ENCODE measurements at places on chromosomes 11 and 22. TPM values are rescaled to one million over a fixed set of nuclear protein-coding genes. Genes with fewer than 3 reads are reported as not detected.

Gene OR5T3
- not detected for total RNA-seq

Gene PRR33
- not detected for total RNA-seq

Gene CST6
- total RNA-seq: 0.58 TPM

Gene OR8G5
- total RNA-seq: not detected

Gene OPCML
- total RNA-seq: 2.3 TPM

Gene PDE2A
- 18.6 TPM for total RNA-seq

Gene SCO2
- 0.79 TPM for total RNA-seq

Gene OR51B5
- 4.3 TPM for total RNA-seq

Gene MPZL2
- total RNA-seq: 62.8 TPM

Gene OR8D2
- not detected for total RNA-seq

Gene PRAME
- total RNA-seq: not detected

Gene LMO2
- total RNA-seq: 24.1 TPM

Gene HEPN1
- not detected for total RNA-seq

Gene SEPTIN5
- 25.6 TPM for total RNA-seq

Gene SMARCB1
- total RNA-seq: 16.7 TPM

Gene KDM2A
- total RNA-seq: 74.8 TPM

Gene TRIM22
- total RNA-seq: 49.1 TPM

Gene NXPE4
- total RNA-seq: not detected

Gene MRPL16
- total RNA-seq: 24.0 TPM

Gene MS4A15
- total RNA-seq: not detected

Gene MRGPRG
- total RNA-seq: not detected

Gene SYNGR1
- total RNA-seq: 13.3 TPM

Data from urinary bladder (tissue), 4 donors.